ENCODE measurements at places on chromosomes 7 and 10.
A peak's percentile ranks its signal among the peaks of the same experiment; 100 is the strongest.

DNA sequence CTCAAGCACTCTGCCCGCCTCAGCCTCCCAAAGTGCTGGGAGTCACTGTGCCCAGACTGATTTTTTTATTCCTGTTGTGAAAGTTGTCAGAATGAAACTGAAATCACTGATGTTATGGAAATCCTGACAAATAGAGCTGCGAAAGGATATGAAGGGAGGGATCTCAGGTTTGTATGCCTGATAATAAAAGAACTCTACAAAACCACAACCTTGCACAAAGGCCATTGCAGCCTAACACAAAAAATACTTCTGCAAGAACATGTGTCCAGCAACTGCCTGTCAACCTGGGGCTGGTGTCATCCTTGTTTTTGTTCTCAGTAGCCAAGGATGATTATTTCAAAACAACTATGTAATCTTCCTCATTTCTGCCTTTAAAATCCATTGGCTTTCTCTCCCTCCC lies 126.1 kb downstream of the NEBL start:
- no peak for DNase-seq

DNA sequence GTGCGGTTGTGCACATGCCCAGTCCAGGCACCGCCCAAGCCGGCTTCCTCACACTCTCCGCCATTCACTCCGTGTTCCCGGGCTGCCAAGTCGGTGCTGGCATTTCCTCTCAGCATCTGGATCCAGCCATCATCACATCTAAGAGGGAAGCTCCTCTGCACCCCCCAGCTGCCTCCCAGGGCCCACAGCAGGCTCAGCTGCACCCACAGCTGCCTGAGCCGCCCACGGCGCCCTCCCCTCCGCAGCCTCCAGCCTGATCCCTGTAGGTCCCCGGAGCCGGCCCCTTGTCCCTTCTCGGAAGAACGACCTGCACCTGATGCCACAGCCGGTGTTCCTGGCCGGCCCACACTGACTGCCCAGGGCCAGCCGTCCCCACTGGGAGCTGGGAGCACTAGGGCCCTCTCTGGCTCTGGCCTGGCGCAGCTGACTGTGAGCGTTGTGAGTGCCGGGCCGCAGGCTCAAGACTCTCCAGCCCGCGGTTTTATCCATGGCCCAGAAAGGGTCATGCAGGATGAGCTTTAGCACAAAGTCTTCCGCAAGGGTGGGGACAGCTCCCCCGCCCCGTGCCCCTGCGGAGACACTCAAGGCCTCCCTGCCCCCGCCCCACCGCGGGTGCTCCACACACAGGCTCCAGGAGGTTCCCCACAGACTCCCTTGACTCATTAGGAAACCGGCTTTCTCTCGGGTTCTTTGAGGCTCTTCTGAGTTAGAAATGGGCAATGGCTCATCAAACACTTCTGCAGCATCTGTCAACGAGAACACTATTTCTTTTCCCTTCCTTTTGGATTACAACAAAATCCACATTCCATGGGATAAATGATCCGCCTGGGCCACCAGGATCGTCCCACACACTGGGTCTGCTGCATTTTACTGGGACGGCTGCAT lies 31.2 kb downstream of the CFAP46 start:
- no peak for DNase-seq

DNA sequence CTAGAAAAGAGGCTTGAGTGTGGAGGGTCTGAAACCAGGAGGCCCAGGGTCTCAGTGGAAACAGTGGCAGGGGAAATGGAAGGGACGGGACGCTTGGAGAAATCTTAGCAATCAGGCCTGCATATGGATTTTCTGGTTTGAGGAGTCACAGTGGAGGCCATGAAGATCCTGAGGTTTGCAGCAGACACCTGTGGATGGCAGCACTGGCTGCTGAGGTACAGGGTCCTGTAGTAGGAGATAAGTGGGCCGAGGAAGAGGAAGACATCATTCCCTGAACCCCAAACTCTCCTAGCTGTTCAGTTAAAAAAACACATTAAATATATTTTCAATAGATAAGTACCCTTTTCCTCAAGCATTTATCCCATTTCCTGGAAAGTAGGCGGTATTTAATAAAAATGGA lies 208.8 kb upstream of the IGFBP3 start:
- no peak for DNase-seq

GRCh38 chr7:146966274-146966673 lies 849.7 kb downstream of the CNTNAP2 start:
- no peak for DNase-seq

- DNase-seq = no peak
Measured at GRCh38 chr10:1454428-1454827, 282.9 kb downstream of the ADARB2 start.

DNA sequence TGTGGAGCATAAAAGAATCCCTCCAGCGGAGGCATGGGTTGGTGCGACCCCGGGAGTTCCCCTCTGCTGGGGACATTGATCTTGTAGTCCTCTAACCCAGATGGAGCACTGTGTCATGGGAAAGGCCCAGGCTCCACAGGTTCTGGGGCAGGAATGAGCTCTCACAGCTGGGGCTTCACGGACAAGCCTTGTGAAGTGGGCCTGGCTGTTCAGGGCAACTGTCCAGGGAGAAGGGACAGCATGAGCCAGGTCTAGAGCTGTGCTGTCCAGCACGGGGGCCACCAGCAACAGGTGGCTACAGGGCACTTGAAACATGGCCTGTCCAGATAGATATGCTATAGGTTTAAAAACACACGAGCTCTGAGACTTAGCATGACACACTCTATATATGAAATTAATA lies 11.4 kb downstream of the GPR26 start:
- no peak for DNase-seq

DNA sequence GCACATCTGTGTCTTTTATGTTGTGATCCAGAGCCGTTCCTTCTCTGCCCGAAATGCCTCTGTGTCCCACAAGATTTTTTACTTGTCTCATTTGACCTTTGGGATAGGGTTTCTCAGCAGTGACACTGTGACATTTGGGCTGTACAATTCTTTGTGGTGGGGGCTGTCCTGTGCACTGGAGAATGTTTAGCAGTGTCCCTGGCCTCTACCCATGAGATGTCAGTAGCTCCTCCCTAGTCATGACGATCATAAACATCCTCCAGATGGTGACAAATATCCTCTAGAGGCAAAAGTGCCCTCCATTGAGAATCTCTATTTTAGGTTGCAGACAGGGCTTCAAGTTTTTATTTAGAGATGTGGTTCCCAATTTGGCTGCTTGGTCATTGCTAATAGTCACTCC lies 91.3 kb downstream of the PPP1R17 start:
- DNase-seq = no peak

GRCh38 chr7:98368716-98369115 lies 32.2 kb downstream of the BAIAP2L1 start:
- no peak for DNase-seq

- peak; percentile 100 for DNase-seq
Measured at GRCh38 chr7:19958309-19958896, 185.0 kb upstream of the TMEM196 start.
